ENCODE measurements at places on chromosomes 4 and X.

GRCh38 chr4:16993956-16994840 is 95.8 kb upstream of the LDB2 start:
- DNase-seq: no peak

- no peak for DNase-seq
These were observed 37.6 kb upstream of the ERVMER34-1 start for GRCh38 chr4:52788806-52789205.

DNA sequence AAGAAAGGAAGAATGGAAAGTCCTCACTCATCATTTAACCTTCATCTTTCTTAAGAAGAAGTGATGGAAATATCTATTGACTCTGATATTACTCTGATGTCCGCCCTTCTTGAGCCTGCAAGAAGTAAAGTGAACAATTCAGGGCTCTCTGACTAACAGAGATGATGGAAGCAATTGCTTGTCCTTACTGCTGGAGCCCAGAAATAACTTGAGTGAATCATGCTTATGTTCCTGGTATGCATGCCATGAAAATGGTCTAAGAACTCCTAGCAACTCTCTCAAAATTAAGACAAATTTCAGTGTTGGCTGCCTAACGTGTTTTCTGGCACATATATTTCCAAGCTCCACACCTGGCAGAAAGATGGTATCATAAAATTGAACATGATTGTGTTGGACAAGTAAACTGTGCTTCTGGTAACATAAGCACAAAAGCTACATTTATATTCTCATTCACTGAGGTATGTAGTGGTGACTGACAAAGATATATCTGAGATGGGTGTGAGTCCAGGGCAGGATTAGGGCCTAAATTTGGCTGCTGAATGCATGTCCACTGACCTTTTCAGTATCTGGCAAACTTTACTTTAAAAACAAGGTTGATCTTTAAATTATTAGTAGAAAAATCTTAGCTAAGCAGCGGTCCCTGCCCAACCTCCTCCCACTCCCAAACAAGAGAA is 109.2 kb upstream of the OTUD4 start:
- no peak for DNase-seq

DNA sequence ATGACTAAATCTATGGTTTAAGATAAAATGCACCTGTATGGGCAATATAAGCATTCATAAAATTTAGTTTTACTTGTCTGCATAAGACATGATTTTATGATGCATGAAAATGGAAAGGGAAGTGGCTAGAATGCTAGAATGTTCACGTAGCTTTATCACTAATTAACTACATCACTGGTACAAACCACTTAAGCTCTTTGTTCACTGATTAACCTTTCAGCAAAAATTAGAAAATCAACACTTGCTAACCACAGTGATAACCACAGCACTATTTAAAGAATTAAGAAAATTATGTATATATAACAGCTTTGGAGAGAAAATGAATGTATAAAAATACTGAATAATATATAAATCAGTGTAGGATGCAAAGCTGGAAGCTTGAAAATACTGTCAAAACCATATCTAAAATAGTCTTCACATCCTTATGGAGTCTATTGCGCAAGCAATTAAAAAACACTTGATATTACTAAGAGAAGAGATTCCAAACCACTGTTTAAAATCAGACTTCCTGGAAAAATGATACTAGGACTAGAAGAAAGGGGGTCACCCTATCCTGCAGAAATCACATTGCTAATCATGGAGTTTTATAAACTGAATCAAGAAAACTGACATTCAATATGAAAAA is 51.9 kb downstream of the EFHC2 start:
- DNase-seq: no peak

- DNase-seq: no peak
These were observed 374.8 kb upstream of the GNPDA2 start for GRCh38 chr4:45100956-45101818.

DNA sequence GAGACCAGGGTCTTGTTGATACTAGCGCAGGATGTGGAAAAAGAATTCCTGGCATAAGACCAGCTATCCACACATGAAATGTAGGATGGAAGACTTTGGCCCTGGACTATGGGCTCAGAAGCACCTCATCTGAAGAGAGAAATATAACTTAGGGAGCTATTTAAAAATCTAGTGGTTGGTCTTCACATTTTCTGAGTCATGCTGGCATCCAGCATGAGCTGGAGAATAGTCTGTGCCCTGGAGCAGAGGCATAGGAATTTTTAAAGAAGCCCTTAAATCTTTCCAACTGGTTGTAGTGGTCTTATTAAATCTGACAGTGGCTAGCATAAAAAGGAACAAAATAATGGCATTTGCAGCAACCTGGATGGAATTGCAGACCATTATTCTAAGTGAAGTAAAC is 86.3 kb downstream of the SMARCA5 start:
- DNase-seq: no peak

- DNase-seq: peak; percentile 7
These were observed 82.7 kb downstream of the ANXA5 start for GRCh38 chr4:121614101-121614500.

DNA sequence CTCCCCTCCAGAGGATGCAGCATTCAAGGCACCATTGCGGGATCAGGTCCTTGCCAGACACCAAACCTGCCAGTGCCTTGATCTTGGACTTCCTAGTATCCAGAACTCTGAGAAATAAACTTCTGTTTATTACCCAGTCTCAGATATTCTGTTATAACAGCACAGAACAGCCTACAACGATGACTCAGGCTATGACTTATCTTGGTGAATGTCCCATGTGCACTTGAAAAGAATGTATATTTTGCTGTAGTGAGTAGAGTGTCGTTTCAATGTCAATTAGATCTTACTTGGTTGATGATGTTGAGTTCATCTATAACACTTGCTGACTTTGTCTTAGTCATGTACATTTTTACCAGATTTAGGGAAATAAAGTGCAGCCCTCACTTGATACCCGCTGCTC is 34.5 kb upstream of the PGRMC1 start:
- DNase-seq: no peak

- no peak for DNase-seq
These were observed 30.7 kb downstream of the MSN start for GRCh38 chrX:65697915-65698796.

DNA sequence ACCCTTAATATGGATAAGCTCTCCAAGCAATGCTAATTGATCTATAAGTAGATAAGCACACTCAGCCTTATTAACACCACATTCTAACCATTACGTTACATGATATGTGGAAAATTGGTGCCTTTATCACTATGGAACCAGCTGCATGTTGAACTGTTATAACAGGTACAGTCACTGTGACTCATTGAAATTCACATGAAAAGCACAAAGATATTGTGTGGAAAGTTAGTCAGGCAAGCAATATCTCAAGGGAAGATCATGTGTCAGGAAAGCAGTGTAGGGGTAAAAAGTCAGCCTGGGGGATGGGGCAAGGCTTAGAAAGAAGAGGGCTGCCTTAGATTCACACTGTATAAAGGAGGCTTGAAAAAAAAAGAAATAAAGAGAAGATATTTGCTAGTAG is 313.7 kb upstream of the SMIM31 start:
- DNase-seq: no peak
